ENCODE measurements at places on chromosomes 2 and 18. TPM values are rescaled to one million over a fixed set of nuclear protein-coding genes. Genes with fewer than 3 reads are reported as not detected.

DNA sequence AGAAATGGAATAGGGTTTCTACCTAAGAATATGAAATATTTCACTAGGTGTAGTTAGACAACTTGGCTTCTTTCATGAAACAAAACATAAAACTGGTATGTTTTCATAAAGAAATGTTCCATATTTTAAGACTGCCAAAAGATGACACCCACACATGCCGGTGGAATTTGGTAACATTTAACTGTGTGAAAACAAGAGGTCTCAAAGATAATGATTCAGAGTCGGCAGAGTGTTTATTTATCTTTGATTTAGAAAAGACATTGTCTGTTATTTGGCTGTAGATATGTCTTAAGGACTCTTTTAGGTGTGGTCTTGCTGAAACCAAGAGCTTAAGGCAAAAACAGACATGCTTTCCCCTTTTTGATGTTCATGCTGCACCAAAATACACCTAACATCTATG, 63.5 kb upstream of the FN1 start:
- no peak overlapping the region for H3K4me3 ChIP-seq
- no peaks in the 10 kb centered on the region for H3K4me1 ChIP-seq
- no peaks in the 10 kb centered on the region for H3K27me3 ChIP-seq
- no peak overlapping the region for H3K27ac ChIP-seq
- no peaks in the 10 kb centered on the region for H3K36me3 ChIP-seq

DNA sequence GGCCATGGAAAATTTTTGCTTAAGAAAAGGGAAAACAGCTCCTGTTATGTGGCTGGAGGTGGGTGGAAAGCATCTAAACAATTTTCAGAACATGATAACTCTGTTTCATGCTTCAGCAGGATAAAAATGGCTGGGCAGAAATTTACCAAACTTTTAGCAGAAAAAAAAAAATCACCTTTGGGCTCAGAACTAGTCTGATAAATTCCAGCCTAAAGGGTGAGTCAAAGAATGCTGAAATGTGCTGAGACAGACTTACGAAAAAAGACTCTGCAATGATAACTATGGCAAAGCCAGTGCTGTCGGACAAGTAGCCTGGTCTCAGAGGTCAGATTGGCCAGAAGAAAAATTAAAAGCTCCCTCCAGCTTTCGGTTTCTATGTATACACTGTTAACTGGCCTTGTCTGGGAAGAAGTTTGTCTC, 123.6 kb downstream of the LRATD1 start:
- DNase-seq: no peak
- no peak overlapping the region for H3K4me3 ChIP-seq
- peaks cover 3% of the 10 kb centered on the region for H3K4me1 ChIP-seq
- H3K27ac ChIP-seq: no peak overlapping the region

- no peak overlapping the region for H3K27ac ChIP-seq
- no peaks in the 10 kb centered on the region for H3K36me3 ChIP-seq
- no peak for DNase-seq
- no peak overlapping the region for H3K4me3 ChIP-seq
Measured at GRCh38 chr2:6143812-6144211, 451.6 kb downstream of the SOX11 start.

DNA sequence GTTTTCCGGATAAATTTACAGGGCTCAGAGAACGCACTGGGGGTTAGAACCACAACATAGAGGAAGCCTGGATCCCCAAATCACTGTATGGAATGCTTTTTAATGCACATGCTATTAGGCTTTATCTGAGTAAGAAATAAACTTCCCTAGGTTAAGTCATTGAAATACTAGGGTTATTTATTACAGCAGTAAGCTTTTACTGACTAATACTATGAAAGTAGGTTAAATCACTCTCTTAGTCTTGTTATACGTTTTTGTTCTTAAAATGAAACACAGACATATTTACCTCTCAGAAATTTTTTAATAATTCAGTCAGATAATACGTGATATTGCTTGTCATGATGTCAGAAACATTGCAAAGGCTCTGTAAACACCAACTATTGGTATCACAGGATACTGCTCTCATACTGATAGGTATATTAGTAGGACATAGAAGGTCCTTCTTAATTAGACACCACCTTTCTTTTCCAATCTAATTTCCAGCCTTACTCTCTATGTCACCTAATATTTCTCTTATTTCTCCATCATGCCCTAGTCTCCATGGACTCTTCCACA, 162.7 kb upstream of the NYAP2 start:
- H3K4me3 ChIP-seq: no peak overlapping the region
- DNase-seq: no peak
- no peaks in the 10 kb centered on the region for H3K4me1 ChIP-seq
- H3K27me3 ChIP-seq: no peaks in the 10 kb centered on the region
- H3K36me3 ChIP-seq: no peaks in the 10 kb centered on the region

GRCh38 chr2:19244460-19245363, 113.7 kb downstream of the OSR1 start:
- no peaks in the 10 kb centered on the region for H3K4me1 ChIP-seq
- H3K27ac ChIP-seq: no peak overlapping the region
- no peaks in the 10 kb centered on the region for H3K36me3 ChIP-seq
- no peaks in the 10 kb centered on the region for H3K27me3 ChIP-seq
- no peak overlapping the region for H3K4me3 ChIP-seq

DNA sequence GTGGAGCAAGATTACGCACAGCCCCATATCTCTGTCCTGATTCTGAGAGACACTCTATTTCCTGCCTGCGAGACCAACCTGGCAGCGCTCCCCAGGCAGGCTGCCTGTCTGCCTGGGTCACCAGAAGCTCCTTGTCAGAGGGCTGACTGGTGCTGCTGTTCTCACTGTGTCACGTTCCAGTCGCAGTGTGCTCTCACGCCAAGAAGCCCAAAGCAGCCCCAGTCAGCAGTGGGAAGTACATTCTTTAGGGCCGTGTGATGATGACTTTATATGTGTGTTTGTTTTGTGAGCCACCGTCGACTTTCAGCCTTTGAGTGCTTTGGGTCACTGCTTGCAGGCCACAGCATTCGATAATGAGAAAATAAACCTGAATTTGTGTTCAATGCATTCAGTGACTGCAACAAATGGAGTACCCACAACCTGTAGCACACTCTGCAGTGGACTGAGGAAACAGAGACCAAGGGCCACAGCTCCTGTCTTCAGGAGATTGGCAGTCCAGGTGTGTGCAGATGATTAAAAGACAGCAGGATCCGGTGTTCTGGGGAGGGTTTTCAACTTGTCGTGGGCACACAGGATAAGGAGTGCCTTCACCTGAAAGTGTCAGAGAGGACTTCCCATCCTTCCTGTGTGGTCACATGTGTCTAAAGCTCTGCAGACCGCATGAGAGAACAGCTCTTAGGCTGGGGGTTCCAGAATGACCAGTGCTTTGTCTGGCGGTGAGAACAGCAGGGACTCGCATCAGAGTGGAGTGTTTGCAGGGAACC, 4.8 kb downstream of the TNFRSF11A start:
- peaks cover 16% of the 10 kb centered on the region for H3K4me1 ChIP-seq
- H3K36me3 ChIP-seq: no peaks in the 10 kb centered on the region
- no peak overlapping the region for H3K4me3 ChIP-seq
- DNase-seq: no peak
- peaks cover 40% of the 10 kb centered on the region for H3K27me3 ChIP-seq
- no peak overlapping the region for H3K27ac ChIP-seq

Gene CFAP210
- 2.8 TPM for total RNA-seq

DNA sequence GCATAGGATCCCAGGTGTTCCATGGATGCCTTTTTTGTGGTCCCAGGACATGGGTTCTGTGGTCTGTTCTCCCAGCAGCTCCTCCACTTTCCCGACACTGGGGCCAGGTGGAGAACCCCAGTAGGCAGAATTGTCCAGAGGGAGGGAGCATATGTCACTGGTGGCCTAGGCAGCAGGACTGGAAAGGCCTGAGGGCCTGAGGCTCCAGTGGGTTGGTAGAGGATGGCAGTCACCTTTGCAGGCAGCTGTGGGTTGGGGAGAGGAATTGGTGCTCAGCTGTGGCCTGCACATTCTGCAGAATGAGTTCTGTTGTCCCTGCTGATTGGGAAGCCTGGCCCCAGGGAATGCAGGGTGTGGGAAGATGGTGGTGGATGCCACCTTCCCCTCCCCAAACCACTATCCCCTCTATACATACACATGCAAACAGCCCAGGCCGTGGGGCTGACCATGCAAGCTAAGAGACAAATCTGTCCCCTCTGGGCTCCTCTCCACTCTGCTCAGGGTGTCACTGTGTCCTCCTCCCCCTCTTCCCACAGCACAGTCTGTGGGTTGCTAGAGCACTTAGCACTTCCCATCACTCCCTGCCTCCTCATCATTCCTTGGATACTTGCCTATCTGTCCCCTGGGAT, 11.4 kb downstream of the CTIF start:
- no peaks in the 10 kb centered on the region for H3K27me3 ChIP-seq
- H3K4me3 ChIP-seq: no peak overlapping the region
- H3K36me3 ChIP-seq: peaks cover 14% of the 10 kb centered on the region
- no peak for DNase-seq
- H3K4me1 ChIP-seq: peaks cover 29% of the 10 kb centered on the region

GRCh38 chr2:209990838-209991237, 11.6 kb upstream of the RPE start:
- no peaks in the 10 kb centered on the region for H3K27me3 ChIP-seq
- H3K27ac ChIP-seq: no peak overlapping the region
- DNase-seq: no peak
- H3K36me3 ChIP-seq: peaks cover 3% of the 10 kb centered on the region
- H3K4me3 ChIP-seq: no peak overlapping the region

DNA sequence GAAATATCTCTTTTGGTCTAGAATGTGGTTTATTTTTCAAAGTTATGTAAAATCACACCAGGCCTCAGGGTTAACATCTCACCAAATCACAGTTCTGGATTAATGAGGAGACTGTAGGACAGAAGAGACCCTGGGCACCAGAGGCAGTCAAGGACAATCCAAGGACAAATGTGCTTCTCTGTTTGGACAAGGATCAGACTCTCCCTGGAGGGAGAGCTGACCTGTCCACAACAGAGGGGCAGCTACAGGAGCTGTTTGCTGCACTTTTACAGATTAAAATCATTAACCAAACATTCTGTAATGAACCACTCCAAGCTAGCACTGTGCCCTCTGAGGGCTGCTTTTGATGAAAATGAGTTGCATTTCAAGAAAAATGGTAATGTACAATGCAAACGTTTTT, 690.6 kb upstream of the SLC8A1 start:
- no peak overlapping the region for H3K4me3 ChIP-seq
- H3K27ac ChIP-seq: no peak overlapping the region

DNA sequence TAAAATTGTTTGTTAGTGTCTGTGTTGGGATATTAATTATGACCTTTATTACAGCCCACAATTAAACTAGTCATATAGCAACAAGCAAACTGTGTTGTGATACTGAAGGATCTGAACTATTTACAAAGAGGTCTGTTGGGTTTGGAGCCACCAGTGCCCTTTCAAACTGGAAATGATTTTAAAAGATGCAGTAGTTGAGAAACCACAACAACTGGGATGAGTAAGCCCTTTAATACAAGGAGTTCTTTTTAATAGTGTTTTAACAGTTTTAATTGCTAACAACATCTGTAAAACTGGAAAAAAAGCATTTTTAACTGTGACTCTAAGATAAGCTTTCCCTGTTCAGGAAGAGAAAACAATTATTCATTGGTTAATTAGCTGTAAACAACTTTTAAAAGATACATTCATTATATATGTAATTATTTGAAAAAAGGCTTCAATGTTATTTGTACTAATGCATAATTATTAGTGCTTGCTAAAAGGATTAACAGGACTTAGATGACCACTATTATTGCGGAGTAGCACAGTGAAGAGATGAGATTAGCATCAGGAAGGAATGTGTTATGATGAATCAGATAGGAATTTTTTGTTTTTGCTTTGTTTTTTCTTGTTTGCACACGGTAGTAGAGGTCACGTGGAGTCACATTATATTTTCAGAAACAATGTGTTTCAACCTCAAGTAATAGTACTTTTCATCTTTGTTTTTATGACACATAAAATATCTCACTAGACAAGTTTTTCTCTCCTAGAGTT, 392.7 kb upstream of the FANCL start:
- H3K4me3 ChIP-seq: no peak overlapping the region
- no peak for DNase-seq
- no peaks in the 10 kb centered on the region for H3K36me3 ChIP-seq

DNA sequence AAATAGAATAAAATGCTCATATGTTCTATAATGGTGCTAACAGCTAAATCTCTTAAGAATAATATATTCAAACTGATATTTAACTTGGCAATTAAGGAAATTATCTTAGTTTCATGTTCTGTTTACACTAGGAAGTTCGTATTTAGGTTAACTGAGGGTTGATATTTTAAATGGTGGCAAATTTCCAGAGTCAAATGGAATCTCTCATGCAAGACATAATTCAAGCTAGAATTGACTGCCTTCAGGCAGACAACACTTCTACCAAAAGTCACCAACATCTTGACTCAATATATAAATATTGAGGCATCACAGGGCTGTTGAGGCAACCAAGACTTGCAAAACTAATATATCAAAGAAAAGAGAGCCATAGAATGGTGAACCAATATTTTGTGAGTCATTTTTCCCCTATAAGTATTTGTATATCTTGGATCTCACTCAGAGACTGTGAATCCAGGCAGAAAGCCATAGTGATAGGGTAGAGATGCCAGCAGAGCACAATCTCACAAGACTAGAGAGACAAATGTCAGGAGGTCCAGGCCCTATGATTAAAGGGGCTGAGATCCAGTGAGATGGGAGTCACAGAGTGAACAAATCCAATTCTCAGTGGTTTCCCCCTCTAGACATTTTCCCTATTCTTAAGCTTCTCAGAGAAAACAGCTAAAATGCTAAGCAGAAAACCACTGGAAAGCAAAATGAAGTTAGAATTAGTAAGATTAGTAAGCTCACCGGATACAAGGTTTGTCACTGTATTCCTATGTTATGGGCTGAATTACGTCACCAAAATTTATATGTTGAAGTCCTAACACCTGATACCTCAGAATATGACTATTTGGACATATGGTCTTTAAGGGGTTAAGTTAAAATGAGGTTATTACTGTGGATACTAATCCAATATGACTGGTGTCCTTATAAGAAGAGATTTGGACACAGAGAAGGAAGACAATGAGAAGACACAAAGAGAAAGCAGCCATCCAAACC, 358.2 kb upstream of the UBE2E3 start:
- no peak overlapping the region for H3K4me3 ChIP-seq
- no peak overlapping the region for H3K27ac ChIP-seq
- H3K27me3 ChIP-seq: no peaks in the 10 kb centered on the region
- no peaks in the 10 kb centered on the region for H3K36me3 ChIP-seq
- DNase-seq: no peak

Gene KLHL30
- total RNA-seq: 0.10 TPM

All from spinal cord (tissue), 10 donors.